ENCODE measurements at places on chromosomes 5 and 9. TPM values are rescaled to one million over a fixed set of nuclear protein-coding genes. Genes with fewer than 3 reads are reported as not detected.

Gene UAP1L1
- 0.71 TPM for polyA plus RNA-seq

Gene WNT8A
- not detected for polyA plus RNA-seq

Gene DBH
- 0.14 TPM for polyA plus RNA-seq

Gene PCDHB4
- polyA plus RNA-seq = not detected

Gene PKN3
- polyA plus RNA-seq = 1.1 TPM

Gene SLC6A7
- not detected for polyA plus RNA-seq

Gene SPINK1
- polyA plus RNA-seq = not detected

Gene EQTN
- not detected for polyA plus RNA-seq

Gene ACSL6
- 17.3 TPM for polyA plus RNA-seq

Gene SCGB3A2
- polyA plus RNA-seq = not detected

Gene OR2K2
- polyA plus RNA-seq = not detected

- no peaks in the 10 kb centered on the region for H3K4me1 ChIP-seq
- no peak for DNase-seq
- H3K36me3 ChIP-seq = no peaks in the 10 kb centered on the region
- H3K27me3 ChIP-seq = no peaks in the 10 kb centered on the region
These were observed 173.0 kb upstream of the DAPK1 start for GRCh38 chr9:87324613-87325194.

DNA sequence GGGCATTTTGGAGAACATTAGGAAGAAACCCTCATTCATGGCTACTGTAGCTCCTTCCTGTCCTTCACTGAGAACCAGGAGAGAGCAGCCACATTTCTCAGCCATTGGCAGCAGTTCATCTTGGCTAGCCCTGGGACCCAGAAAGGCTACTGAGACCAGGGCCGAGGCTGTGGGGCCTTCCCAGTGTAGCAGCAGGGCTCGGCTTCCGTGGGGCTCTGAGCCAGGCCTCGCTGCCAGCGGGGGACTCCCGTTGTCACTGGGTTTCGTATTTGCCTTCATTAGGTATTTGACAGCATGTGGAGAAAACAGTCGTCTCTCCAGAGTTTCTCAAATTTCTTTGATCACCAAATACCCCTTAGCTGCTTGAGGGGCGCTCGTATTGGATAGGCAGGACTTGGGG is 37.3 kb upstream of the PRDM12 start:
- no peak overlapping the region for H3K27ac ChIP-seq
- peaks cover 38% of the 10 kb centered on the region for H3K36me3 ChIP-seq
- no peaks in the 10 kb centered on the region for H3K4me1 ChIP-seq

GRCh38 chr5:107529618-107530017 is 141.1 kb downstream of the EFNA5 start:
- H3K4me1 ChIP-seq = peaks cover 4% of the 10 kb centered on the region
- no peak for DNase-seq
- no peak overlapping the region for H3K4me3 ChIP-seq
- no peaks in the 10 kb centered on the region for H3K36me3 ChIP-seq

DNA sequence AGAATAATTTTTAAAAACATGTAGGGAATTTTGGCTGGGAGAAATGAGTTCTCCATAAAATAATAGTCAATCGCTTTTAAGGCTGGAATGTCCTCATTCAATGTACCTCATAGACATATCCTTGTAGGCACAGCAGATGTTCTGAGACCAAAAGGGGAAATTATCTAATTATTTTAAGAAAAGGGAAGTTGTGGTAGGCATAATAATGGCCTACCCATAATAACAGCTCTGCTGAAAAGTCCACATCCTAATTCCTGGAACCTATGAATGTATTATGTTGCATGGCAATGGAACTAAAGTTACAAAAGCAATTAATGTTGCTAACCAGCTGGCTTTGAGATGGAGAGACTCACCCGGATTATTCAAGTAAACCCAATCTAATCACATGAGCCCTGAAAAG is 216.1 kb downstream of the TRIM36 start:
- DNase-seq = no peak
- H3K27ac ChIP-seq = no peak overlapping the region
- H3K4me1 ChIP-seq = no peaks in the 10 kb centered on the region
- no peaks in the 10 kb centered on the region for H3K36me3 ChIP-seq
- no peaks in the 10 kb centered on the region for H3K27me3 ChIP-seq

GRCh38 chr5:179241764-179242370 is 103.4 kb downstream of the ADAMTS2 start:
- no peak overlapping the region for H3K27ac ChIP-seq
- H3K4me1 ChIP-seq = no peaks in the 10 kb centered on the region
- DNase-seq = no peak
- no peak overlapping the region for H3K4me3 ChIP-seq
- H3K36me3 ChIP-seq = no peaks in the 10 kb centered on the region

GRCh38 chr9:20048437-20048836 is 259.6 kb upstream of the SLC24A2 start:
- no peaks in the 10 kb centered on the region for H3K27me3 ChIP-seq
- no peak for DNase-seq
- H3K4me1 ChIP-seq = no peaks in the 10 kb centered on the region
- no peak overlapping the region for H3K27ac ChIP-seq

- H3K4me1 ChIP-seq = no peaks in the 10 kb centered on the region
- no peaks in the 10 kb centered on the region for H3K36me3 ChIP-seq
- no peaks in the 10 kb centered on the region for H3K27me3 ChIP-seq
- no peak overlapping the region for H3K27ac ChIP-seq
- H3K4me3 ChIP-seq = no peak overlapping the region
These were observed 704 bp upstream of the LHX6 start for GRCh38 chr9:122229485-122229837.

DNA sequence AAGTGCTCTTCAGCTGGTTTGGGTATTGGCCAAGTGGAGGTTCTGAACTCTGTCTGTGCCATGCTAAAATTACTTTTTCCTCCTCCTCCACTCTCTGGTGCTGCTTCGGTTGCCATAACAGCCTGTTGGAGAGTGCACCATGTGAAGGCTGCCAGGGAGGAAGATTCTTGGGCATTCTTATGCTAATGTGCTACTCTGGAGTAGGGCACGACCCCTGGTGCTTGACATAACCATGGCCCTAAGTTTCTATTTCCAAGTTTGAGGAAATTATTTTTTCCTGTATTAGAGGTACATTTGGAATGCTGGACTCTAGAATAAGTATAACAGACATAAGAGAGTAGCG is 111.6 kb downstream of the ARHGAP26 start:
- H3K4me3 ChIP-seq = no peak overlapping the region
- H3K27me3 ChIP-seq = no peaks in the 10 kb centered on the region
- no peak for DNase-seq
- no peaks in the 10 kb centered on the region for H3K36me3 ChIP-seq
- H3K27ac ChIP-seq = no peak overlapping the region

DNA sequence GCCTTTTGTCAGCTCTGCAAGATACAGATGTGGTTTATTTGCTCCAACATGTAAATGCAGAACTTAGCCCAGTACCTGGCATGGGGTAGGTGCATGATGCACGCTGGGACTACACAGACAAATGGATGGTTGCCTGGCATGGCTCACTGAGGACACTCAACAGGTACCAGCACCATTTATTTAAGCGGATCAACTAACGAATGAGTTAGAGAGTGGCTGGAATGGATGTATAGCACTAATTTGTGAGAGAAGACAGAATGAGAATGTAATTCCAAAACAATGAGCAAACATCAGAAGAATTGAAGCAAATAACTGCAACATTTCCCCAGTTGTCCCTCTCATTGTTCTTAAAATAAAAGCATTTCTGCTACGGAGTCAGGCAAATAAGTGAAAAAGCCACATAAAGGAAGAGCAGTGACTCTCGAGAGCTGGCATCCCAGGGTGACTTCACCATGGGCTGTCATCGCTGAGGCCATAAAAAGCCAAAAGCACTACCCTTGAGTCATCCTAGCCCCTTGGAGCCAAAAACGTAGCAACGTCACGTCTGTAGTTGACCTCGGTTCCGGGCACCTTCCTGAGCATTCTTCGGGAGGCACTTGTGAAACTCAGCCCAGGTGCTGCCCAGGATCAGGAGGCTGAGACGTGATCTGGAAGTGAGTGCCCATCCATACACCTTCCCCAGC is 290.3 kb downstream of the NSG2 start:
- H3K36me3 ChIP-seq = no peaks in the 10 kb centered on the region
- no peaks in the 10 kb centered on the region for H3K4me1 ChIP-seq
- no peak overlapping the region for H3K27ac ChIP-seq
- H3K4me3 ChIP-seq = no peak overlapping the region

- H3K27me3 ChIP-seq = no peaks in the 10 kb centered on the region
- peak; percentile 35 for DNase-seq
- H3K36me3 ChIP-seq = no peaks in the 10 kb centered on the region
- H3K4me3 ChIP-seq = no peak overlapping the region
These were observed 99.3 kb downstream of the ACTBL2 start for GRCh38 chr5:57383093-57383861.

- no peak overlapping the region for H3K27ac ChIP-seq
- H3K4me3 ChIP-seq = no peak overlapping the region
- DNase-seq = no peak
- no peaks in the 10 kb centered on the region for H3K27me3 ChIP-seq
- no peaks in the 10 kb centered on the region for H3K36me3 ChIP-seq
These were observed 53.4 kb downstream of the PLPP1 start for GRCh38 chr5:55481293-55481855.

DNA sequence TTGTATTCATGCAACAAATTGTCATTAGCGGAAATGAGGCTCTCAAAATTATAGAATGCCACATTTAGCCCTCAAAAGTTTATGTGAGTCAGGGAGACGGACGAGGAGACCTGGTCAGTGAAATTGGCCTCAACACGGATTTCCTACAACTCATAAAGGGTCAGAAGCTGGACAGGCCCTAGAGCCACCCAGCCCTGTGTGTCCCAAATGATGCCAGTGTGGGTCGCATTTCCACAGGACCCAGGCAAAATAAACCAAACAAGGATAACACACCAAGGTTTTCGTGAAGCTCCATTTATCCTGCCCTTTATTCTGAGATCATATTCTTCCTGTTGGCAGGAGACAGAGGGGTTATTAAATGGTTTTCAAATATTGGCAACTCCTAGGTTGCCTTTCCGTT is 72.0 kb upstream of the COL5A1 start:
- H3K27me3 ChIP-seq = no peaks in the 10 kb centered on the region
- H3K4me3 ChIP-seq = no peak overlapping the region
- DNase-seq = no peak
- H3K4me1 ChIP-seq = no peaks in the 10 kb centered on the region

DNA sequence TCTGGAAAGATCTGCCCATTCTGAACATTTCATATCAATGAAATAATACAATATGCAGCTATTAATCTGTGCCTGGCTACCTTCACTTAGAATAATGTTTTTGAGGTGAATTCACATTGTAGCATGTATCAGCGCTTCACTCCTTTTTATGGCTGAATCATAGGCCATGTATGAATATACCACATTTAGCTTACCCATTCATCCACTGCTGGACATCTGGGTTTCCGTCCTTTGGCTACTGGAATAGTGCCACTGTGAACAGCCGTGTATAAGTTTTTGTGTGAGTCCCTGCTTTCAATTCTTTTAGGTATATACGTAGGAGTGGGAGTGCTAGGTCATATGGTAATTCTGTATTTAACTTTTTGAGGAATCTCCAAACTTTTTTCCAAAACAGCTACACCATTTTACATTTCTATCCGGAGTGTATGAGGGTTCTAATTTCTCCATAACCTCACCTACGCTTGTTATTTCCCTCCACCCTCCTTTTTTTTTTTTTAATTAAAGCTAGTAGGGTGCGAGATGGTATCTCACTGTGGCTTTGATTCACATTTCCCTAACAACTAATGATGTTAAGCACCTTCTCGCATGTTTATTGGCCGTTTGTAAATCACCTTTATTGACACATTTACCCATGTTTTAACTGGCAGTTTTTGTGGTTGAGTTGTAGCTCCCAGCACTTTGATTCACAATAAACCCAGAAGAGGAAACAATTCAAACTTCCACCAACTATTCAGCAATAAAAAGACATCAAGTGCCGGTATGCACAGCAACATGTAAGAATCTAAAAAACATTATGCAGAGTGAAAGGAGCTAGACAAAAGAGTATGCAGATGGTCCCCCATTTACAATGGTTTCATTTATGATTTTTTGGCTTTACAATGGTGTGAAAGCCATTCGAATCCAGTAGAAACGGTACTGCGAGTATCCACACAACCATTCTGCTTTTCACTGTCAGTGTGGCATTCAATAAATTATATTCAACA is 8.1 kb downstream of the SEMA4D start:
- H3K27ac ChIP-seq = peak overlapping the region; percentile 69
- peak; percentile 80 for DNase-seq

- H3K36me3 ChIP-seq = no peaks in the 10 kb centered on the region
- H3K27me3 ChIP-seq = no peaks in the 10 kb centered on the region
- H3K4me3 ChIP-seq = peak overlapping the region; percentile 81
- no peak for DNase-seq
These were observed 1.7 kb downstream of the TNFSF8 start for GRCh38 chr9:114928671-114929070.

GRCh38 chr9:84189904-84190303 is 150.7 kb downstream of the SLC28A3 start:
- H3K4me3 ChIP-seq = no peak overlapping the region
- H3K27me3 ChIP-seq = no peaks in the 10 kb centered on the region
- no peaks in the 10 kb centered on the region for H3K4me1 ChIP-seq
- DNase-seq = no peak
- H3K27ac ChIP-seq = no peak overlapping the region

- no peaks in the 10 kb centered on the region for H3K36me3 ChIP-seq
- no peaks in the 10 kb centered on the region for H3K4me1 ChIP-seq
- no peak overlapping the region for H3K27ac ChIP-seq
- H3K27me3 ChIP-seq = no peaks in the 10 kb centered on the region
These were observed 221.7 kb downstream of the KIAA0825 start for GRCh38 chr5:94396687-94397086.

- no peak for DNase-seq
- no peak overlapping the region for H3K27ac ChIP-seq
- no peaks in the 10 kb centered on the region for H3K36me3 ChIP-seq
- no peak overlapping the region for H3K4me3 ChIP-seq
These were observed 132.0 kb upstream of the RAI14 start for GRCh38 chr5:34524123-34524522.

- H3K36me3 ChIP-seq = no peaks in the 10 kb centered on the region
- DNase-seq = no peak
- H3K27me3 ChIP-seq = no peaks in the 10 kb centered on the region
- H3K4me3 ChIP-seq = no peak overlapping the region
- H3K4me1 ChIP-seq = peaks cover 14% of the 10 kb centered on the region
- H3K27ac ChIP-seq = no peak overlapping the region
These were observed 3.2 kb downstream of the TOR2A start for GRCh38 chr9:127731938-127732337.

DNA sequence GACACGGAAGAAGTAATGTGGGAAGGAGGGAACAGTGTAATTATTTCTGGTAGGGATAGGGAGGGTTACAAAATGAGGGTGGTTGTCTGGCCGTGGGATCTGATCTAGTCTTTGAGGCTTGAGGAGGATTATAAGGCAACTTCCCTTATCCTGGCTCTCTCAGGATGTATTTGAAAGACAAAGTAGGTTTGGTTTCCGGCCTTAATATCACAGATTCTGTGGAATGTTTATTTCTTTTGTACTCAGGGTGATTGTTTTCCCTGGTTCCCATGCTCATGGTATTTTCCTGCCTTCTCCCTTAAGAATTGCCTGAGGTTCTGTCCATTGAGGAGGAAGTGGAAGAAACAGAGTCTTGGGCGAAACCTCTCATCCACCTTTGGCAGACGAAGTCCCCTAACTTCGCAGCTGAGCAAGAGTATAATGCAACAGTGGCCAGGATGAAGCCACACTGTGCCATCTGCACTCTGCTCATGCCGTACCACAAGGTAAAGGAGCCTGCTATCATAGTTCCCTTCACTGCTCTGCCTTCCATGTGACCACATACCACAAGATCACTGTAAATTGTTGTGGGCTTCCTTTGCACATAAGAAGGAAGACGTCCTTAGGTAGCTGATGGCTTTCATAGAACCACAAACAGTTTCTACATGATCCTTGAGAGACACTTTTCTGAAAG is 253.8 kb downstream of the KDM4C start:
- DNase-seq = no peak
- H3K36me3 ChIP-seq = peaks cover 30% of the 10 kb centered on the region
- H3K4me3 ChIP-seq = no peak overlapping the region
- no peak overlapping the region for H3K27ac ChIP-seq
